Stimulated activated CD4-positive, alpha-beta T cell treated with anti-CD3 and anti-CD28 coated beads, Interleukin-1b, Interleukin-23, amount 100 ng/mL, for 4 hours (primary cell): ENCODE measurements at places on chromosomes 4 and X.

DNA sequence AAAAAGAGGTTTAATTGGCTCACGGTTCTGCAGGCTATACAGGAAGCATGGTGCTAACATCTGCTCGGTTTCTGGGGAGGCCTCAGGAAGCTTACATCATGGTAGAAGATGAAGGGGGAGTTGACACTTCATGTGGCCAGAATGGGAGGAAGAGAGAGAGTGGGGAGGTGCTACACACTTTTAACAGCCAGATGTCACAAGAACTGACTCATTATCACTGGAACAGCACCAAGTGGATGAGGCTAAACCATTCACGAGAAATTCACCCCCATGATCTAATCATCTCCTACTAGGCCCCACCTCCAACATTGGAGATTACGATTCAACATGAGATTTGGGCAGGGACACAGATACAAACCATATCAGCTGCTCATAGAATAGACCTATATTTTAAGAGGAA lies 255.8 kb downstream of the OPHN1 start:
- DNase-seq: no peak

- no peak for DNase-seq
Observed at GRCh38 chr4:144985014-144985413, 113.0 kb downstream of the ANAPC10 start.

- no peak for DNase-seq
Observed at GRCh38 chr4:155956461-155956860, 2.8 kb upstream of the CTSO start.

GRCh38 chrX:87901060-87901459 lies 383.5 kb downstream of the KLHL4 start:
- DNase-seq: no peak

DNA sequence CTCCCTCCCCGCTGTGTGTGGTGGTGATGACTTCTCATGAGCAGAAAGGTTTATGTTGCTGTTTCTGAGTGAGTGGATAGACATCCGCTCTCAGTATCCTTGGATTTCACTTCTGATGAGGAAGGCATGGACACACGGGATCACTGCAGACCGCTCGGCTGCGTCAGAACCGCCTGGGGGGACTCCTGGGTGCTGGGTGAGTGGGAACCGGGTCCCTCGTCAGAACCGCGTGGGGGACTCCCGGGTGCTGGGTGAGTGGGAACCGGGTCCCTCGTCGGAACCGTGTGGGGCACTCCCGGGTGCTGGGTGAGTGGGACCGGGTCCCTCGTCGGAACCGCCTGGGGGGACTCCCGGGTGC lies 9.0 kb downstream of the CTBP1 start:
- DNase-seq: no peak

DNA sequence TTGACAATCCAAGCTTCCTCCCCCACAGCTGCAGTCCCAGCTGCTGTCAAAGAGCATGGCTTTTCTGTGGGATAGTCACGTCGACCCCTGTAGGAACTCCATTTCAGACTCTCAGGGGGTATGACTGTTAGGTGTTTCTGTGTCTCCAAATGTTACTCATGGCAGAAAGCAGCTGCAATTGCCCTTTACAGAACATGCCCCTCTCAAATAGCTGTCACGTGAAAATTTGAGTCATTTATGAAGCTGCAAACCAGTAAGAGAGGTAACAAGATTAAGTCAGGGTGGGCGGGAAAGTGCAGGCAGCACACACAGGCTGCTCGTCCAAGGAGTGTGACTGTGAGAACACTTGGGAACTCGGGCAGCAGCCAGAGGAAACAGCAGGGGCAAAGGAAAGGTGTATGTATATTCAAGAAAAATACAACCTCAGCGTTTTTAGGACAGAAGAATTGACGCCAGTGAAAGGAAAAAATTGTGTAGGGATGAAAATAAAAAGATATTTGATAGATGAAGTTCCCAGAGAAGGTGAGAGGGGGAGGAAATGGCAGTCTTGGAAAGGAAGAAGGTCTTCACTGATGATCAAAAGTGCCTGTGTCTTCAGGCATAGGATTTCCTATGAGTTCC lies 66.5 kb upstream of the TMEM184C start:
- DNase-seq: no peak

DNA sequence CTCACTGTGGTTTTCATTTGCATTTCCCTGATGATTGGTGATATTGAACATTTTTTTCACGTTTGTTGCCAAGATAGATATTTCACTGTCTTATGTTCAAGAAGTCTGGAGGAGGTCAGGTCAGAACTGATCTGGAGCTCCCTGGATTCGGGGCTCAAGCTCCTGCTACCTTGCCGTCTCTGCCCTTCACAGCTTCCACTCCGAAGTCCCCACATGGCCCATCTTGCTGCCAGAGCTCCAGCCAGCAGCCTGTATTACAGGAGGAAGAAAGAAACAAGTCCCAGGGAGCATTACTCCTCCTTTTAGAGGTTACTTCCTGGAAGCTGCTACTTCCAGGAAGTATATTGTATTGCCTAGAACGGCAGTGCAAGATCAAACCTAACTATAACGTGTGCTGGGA lies 17.9 kb upstream of the CDKN2AIP start:
- DNase-seq: no peak

DNA sequence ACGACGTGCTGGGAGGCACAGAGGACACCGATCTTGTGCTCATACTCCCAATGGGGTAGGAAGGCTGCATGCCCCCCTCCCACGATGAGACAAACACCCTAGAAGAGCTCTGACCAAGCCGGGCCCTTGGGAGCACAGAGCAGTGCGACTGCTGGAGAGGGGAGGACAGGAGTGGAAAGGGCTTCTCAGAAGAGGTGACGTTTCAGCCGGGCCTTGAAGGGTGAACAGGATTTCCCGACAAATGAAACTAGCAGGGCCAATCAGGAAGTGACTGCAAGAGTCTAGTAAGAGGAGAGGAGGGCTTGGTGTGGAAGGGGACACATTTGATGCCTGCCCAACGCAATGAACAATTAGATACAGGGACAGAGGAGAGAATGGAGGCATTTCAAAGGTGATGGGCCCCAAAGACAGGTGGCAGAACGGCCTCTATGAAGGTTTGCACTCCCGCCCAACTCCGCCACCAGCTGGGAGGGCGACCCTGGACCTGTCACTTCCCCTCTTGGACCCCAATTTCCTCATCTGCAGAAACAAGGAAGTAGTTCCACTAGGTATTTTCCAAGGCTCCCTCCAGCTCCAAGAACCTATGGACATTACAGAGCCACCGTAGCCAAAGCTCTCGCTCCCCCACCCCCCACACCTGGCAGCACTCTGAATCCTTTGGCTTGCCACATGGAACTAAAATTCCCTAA lies 3.9 kb downstream of the HCFC1 start:
- DNase-seq: no peak

DNA sequence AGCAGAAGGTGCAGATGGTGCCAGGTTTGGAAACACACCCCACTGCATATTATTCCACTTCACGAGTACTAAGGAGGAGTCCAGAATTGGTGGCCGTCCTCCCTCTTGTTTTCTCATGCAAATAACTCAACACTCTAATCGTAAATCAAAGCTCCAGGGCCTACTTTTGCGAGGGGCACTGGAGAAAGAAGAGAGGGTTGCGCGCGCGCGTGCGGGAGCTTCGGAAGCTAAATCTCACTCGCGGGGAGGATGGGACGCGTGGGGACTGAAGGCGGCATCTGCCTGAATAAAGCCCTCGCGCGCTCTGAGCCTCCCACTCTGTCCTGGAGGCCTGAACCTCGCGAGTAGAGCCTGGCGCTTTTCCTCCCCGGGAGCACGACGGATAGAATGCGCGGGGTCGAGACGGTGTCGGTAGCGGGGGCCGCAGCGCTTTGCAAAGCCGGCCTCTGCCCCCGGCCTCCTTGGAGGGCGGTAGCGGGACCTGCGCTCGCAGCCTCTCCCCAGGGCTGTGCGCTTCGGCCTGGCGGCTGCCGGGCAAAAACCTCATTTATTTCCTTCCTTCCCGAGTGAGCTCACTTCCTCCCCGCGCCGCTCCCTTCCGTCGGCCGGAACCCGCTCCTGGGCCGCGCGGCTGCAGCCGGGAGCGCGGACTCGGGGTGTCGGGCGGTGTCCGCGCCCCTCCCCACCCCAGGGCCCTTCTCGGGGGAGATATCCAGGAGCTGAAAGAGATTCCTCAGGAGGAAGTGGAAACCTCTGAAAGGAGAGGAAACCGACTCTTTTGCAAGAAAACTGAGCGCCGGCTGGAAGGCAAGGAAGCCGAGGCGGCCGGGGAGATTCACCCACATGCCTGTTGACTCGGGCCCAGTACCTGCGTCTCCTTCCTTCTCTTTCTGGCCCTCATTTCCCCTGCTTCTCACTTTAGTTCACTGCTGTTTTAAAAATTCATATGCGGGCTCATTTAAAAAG lies 20.7 kb downstream of the HAND2 start:
- DNase-seq: no peak

- no peak for DNase-seq
Observed at GRCh38 chrX:9913146-9913433, 54.1 kb upstream of the CLDN34 start.

GRCh38 chr4:19850909-19851308 lies 400.8 kb upstream of the SLIT2 start:
- DNase-seq: no peak

DNA sequence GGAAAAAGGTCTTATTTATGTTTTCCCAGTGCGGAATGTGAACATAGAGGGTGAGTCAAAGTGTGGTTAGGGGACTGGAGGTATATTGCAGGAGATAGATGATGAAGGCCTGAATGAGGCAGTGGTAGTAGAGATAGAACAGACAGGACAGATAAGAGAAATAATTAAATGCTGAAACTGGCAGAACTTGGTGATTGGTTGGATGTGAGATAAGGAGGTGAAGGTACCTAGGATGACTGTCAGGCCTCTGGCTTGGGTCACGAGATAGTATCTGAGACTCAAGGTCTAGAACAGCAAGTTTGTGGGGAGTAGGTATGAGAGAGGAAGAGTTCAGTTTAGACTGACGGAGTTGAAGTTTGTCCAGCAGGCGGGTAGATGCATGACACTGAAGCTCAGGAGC lies 3.5 kb downstream of the MND1 start:
- DNase-seq: no peak

GRCh38 chrX:721354-721753 lies 90.8 kb downstream of the SHOX start:
- DNase-seq: no peak

DNA sequence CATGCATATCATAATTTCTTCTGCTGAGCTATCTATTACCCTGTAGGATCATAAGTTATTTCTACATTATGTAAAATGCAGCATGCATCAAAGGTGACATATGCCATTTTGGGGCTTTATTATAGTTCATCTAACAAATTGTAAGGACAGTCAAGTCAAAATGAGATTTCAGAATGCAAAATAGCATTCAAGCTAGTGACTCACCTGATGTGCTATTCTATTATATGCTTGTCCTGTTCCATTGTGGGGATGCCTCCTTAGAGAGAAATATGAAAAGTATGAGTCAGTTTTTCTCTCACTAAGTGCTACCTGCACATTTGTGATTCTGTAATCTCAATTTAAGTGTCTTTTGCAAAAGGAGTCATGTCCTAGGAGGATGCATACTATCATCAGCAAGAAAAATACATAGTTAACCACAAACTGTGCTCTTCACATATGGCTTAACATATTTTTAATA lies 647.0 kb upstream of the PCDH10 start:
- DNase-seq: no peak

GRCh38 chrX:47612418-47612817 lies 7.2 kb downstream of the SYN1 start:
- no peak for DNase-seq

DNA sequence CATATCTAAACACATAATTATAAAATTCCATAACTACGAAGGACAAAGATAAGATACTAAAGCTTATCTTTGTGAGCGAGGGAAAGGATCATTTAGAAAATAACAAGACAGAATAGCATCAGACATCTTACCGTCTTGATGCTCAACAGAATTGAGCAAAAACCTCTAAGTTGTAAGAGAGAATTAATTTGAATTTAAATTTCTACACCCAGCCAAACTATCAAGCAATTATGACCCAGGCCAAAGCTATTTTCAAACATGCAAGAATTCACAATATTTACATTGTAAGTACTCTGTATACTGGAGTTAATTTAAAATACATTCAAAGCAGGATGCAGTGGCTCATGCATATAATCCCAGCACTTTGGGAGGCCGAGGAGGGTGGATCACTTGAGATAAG lies 16.5 kb downstream of the CLOCK start:
- DNase-seq: no peak

- no peak for DNase-seq
Observed at GRCh38 chr4:1874201-1874600, 3.0 kb downstream of the NSD2 start.

- DNase-seq: no peak
Observed at GRCh38 chr4:600850-601515, 24.4 kb upstream of the PDE6B start.

- DNase-seq: no peak
Observed at GRCh38 chr4:109432203-109432602, 1.4 kb upstream of the SEC24B start.

GRCh38 chrX:68413254-68413653 lies 20.0 kb downstream of the OPHN1 start:
- DNase-seq: no peak
